ENCODE measurements at places on chromosomes 4 and X. TPM values are rescaled to one million over a fixed set of nuclear protein-coding genes. Genes with fewer than 3 reads are reported as not detected.

GRCh38 chr4:159374749-159375530 lies 272.1 kb downstream of the RAPGEF2 start:
- no peak for DNase-seq

Gene CLIC2
- total RNA-seq: not detected

DNA sequence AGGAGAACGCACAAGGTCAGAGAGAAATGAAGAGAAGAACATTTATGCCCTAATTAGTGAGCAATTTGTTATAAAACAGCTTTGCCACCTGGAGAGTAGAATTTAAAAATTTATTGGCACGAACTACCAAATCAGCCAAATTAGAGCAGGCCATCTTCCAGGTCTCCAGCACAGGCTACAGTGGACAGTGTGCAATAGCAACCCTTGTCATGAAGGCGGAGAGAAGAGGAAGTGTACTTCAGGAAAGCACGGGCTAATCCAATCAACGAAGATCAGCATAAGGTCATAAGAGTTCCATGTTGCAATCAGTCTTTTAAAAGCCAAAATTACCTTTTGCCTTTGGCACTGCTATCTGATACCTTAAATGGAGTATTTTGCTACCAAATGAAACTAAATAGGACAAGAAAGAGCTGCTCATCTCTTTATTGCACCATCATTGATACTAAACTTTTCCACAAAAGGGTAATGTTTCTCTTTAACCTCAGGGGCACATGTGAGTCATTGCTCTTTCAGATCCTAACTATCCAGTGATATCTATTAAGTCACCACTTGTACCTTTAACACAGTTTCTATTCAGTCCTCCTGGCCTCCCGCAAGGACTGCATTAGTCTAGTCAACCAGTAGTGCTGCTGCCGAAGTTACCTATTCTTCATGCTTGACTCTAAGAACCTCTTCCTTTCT lies 19.9 kb downstream of the ANK2 start:
- DNase-seq: no peak

Gene IL1RAPL1
- total RNA-seq: 10.7 TPM

Gene KLF3
- 24.8 TPM for total RNA-seq

DNA sequence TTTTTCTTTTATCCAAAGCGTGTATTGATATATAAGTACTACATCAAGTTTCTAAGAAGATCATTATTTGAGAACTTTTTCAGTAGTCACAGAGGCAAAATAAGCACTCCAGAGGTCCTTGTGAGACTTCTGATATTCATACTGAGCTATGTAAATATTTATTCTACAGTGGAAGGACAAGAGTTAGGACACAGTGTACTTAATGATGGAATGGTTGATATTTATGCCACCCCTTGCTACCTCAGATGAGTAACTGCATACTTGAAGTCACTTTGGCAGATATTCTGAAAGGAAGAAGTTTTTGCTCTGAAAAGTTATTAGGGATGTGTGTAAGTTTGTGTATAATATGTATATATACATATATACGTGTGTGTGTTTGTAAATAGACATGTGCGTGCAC lies 30.3 kb downstream of the MAGEA1 start:
- DNase-seq: no peak

DNA sequence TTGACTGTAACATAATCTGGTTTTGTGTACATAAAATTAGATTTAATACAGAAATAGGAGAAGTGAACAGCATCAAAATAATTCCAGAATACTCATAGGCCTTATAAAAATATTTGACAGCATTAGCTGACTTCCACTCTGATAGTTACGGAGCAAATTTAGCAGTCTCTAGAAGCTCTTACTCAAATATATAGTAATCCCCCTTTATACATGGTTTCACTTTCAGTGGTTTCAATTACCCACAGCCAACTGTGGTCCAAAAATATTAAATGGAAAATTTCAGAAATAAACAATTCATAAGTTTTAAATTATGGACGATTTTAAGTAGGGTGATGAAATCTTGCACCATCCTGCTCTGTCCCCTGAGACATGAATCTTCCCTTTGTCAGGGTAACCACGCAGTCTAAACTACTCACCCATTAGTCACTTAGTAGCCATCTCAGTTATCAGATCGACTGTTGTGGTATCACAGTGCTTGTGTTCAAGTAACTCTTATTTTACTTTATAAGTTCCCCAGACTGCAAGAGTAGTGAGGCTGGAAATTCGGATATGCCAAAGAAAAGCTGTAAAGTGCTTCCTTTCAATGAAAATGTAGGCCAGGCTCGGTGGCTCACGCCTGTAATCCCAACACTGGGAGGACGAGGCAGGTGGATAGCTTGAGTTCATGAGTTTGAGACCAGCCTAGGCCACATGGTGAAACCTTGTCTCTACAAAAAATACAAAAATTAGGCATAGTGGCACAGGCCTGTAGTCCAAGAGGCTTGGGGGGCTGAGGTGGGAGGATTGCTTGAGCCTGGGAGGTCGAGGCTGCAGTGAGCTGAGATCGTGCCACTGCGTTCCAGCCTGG lies 17.2 kb upstream of the RTL9 start:
- DNase-seq: no peak

GRCh38 chr4:153495480-153496193 lies 29.5 kb downstream of the TMEM131L start:
- DNase-seq: no peak

Gene ZFYVE28
- 0.93 TPM for total RNA-seq

Gene LINC00632
- total RNA-seq: 12.0 TPM

DNA sequence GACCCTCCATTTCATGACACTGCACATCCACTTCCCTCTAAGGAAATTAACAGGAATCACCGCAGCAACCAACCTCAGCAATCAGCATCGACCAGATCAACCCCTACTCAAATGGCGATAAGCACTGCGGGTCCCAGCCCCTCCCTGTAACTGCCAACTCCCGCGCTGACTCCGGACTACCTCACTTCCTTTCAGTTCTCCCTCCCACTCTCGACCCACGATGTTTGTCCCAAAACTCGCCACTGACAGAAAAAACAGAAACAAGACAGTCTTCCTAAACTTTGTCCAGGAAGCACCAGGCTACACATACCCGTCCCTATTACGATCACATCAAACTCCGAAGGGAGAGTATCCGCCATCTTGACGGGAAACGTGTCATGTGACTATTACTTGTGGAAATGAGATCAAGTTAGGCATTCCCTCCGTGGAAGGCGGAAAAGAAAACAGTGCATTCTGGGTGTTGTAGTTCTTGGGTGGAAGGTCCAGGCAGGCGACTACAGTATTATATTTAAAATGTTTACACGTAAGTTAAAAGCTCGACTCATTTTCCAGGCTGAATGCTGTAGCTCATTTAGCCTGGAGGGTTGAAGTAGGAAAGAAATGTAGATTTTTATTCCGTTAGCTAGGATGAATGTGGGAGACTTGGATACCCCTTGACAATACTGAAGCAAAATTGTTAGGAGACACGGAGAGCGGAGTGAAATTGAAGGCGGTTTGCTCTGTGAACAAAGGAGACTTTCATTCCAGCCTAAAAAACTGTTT lies at the start of gene CHM:
TSS of gene CHM (minus strand) at position 385 of the 762 bp plus-strand sequence. CDS start at position 359, 26 bp downstream.
- DNase-seq: peak; percentile 72

GRCh38 chr4:153790962-153791551 lies 2.2 kb upstream of the SFRP2 start:
- DNase-seq: peak; percentile 92

Gene TBC1D14
- 58.8 TPM for total RNA-seq

DNA sequence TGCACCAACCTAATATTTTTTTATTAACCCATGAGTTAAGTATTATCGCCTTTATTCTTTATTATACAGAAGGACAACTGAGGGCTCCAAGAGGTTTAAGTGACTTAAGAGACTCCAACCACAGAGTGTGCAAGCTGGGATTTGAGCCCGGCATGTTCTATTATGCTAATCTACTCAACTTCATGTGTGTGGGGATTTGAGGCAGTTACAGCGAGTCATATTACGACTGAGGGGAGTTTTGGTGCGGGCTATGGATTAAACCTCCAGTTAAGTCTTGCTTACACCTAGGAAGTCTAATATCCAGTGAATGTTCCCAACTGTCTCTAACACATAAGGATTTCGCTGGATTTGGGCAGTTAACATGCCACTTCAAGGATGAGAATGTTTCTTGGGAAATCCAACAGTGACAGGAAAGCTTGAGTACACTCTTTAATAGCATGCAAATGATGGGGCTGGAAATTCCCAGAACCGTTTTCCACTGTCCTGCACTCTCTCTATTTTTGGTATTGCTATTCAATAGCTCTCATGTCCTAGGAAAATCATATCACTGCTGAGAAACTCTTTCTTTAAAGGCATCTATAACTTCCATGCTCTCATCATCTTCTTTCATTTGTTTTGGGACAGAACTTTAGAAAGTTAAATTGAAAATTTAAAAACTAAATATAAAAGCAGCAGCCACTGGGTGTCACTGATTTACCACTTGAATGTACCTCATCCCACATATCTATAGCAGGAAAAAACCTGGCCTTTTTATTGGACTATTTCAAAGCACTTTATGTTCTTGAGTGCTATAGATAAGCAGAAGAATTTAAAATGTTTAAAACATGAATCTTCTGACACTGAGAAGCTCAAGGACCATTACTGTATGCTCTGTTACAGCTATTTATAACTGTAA lies 165.1 kb upstream of the TTC29 start:
- no peak for DNase-seq

- DNase-seq: peak; percentile 13
Measured at GRCh38 chr4:8818063-8818881, 53.4 kb downstream of the HMX1 start.

Gene ODAPH
- total RNA-seq: not detected

GRCh38 chr4:85489273-85489981 lies 14.5 kb downstream of the ARHGAP24 start:
- DNase-seq: peak; percentile 16

Gene GABRA4
- not detected for total RNA-seq

Gene GPR50
- total RNA-seq: 2.2 TPM

GRCh38 chr4:10281996-10282395 lies 165.4 kb upstream of the WDR1 start:
- no peak for DNase-seq

- DNase-seq: no peak
Measured at GRCh38 chr4:136743238-136743637, 789.1 kb downstream of the PCDH18 start.

GRCh38 chr4:147853706-147854105 lies 121.8 kb downstream of the ARHGAP10 start:
- DNase-seq: no peak

DNA sequence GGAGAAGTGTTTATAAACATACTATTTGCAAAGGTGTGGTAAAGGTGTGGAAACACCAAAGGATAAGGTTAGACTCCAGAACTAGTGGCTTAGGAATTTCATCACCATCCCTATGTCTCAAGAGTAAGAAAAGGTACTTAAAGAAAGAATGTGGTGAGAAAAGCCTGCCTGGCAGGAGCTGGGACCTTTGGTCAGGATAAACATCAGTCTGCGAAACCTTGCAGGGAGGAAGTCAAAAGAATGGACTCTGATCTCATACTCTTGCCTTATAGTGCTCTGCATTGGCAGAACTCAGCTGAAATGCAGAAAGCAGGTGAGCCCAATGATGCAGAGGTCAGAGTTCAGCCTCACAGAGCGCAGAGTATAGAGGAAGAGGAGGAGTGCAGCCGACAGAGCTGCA lies 97.2 kb upstream of the NR3C2 start:
- DNase-seq: no peak

DNA sequence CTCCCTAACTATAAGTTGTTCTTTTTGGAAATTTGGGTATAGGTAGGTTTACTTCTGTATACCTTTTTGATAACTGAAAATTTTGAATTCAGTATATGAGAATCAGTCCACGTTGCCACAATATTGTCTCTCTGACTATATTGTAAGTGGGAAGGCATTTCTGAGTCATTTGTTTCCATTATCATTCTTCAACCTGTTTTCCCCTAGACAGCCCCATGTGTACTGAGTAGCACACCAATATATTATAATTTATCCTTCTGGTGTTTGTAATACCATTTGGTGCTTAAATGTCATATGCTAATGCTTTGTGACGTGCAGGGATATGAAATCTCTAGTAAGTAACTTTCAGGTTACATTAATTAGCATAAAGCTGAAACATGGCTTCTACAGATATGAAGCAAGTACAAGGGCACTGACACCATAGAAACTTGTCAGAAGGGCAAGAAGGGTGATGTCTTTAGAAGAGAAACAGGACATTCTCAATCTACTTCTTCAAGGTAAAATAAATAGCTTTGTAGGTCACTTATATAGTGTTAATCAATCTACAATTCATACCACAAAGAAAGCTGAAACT lies 27.7 kb downstream of the PAK3 start:
- no peak for DNase-seq

Gene HMGB3
- total RNA-seq: 86.6 TPM

DNA sequence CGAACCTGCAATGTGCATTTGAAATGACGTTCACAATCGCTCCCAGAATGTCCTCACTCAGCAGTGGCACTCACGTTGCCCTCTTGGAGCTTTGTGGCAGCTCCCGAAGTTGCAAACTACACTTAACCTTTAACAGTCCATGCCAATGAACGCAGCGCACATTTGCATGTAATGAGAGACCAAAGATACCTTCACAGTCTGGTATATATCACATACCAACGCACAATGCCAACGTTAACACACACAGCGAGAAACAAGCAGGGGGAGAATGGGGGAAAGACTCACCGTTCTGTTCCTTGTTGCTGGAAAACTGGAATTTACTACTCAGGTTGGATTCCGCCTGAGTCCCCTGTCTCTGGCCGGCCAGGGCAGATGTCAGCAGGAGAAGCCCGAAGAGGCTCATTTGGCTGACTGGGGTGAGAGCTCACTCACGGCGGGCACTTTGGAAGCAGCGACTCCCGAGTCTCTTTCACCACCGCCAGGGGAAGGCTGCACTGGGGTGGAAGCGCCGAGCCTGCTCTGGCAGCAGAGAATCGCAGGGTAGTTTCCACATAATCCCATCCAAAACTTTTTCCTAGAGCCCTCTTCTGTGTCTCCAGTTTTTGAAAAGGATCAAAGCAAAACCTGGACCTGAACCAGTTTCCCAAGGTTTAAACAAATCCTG lies 966 bp downstream of the PDGFC start:
- DNase-seq: peak; percentile 78

GRCh38 chr4:1994938-1995337 lies 13.8 kb downstream of the NELFA start:
- DNase-seq: no peak

DNA sequence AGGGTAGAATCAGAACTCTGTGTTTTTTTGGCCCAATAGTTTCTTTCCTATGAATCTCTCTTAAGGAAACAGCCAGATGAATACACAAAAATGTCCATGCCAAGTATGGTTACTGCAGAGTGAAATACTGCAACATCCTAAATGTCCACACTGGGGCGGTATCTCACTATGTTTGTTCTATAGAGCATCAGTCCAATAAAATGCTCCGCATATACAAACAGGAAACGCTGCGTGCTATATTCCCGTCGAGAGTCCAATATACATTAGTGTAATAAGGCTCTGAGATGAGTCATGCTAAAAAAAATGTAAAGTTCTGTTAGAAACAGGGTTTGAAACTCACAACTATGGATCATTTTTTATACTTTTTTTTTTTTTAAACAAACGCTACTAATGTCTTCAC lies 72.9 kb upstream of the ENOX2 start:
- peak; percentile 53 for DNase-seq

GRCh38 chr4:17310269-17310652 lies 201.6 kb downstream of the QDPR start:
- DNase-seq: no peak

Gene HERC6
- 0.28 TPM for total RNA-seq

- no peak for DNase-seq
Measured at GRCh38 chrX:105552395-105552794, 269.9 kb upstream of the NRK start.

GRCh38 chr4:73086095-73086868 lies 16.8 kb upstream of the COX18 start:
- no peak for DNase-seq

Gene TMEM128
- 61.3 TPM for total RNA-seq

- no peak for DNase-seq
Measured at GRCh38 chr4:69828828-69829227, 31.1 kb downstream of the SULT1E1 start.

- no peak for DNase-seq
Measured at GRCh38 chrX:106718709-106719108, 7.8 kb upstream of the RNF128 start.

Measured in neural progenitor cell (in vitro differentiated cells).